NCI-H1436 treated with DMSO at 0.1 percent for 48 hours (cell line): ENCODE measurements at places on chromosomes 7 and 10.

DNA sequence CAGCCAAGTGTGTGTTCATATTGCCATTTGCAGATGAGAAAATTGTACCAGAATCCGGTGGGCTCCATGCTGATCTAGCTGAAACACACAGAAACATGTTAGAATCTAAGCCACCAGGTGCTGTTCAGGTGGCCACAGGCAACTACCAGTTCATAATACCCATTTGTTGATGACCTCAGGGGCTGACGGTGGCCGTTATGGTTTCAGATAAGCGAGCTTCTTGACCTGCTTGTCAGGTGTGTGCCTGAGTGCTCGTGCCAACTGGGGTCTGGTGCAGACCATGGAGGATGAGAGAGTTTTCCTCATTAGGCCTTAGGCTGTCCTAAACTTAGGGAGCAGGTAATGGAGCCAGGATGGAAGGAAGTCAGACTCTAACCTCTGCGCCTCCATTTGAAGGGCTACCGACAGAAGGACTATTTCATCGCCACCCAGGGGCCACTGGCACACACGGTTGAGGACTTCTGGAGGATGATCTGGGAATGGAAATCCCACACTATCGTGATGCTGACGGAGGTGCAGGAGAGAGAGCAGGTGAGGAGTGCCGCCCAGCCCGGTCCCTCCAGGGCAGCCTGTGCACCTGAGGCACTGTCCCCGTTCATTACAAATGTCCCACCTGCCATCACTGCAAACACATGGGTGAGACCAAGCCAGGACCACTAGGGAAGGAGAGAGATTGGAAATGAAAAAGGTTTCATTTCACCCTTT lies 53.1 kb downstream of the MKI67 start:
- no peak for DNase-seq

DNA sequence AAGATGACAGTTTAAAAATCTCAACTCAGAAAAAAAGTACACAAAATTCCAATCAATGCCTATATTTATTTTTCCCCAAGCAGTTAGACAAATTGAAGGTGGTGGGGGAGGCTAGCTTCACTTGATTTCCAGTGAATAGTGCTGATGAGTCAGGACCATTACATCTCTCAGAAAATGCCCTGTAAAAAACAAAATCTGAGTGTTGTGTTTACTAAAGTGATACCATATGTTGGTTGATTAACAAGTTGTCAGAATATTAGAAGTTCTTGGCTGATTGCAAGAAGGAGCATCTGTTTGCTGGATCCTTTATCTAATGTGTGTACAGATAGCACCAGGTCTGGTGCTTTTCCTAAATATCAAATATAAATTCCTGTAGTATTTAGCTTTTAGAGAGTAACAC lies 31.3 kb upstream of the KIAA1217 start:
- no peak for DNase-seq

- DNase-seq = no peak
Observed at GRCh38 chr7:74612015-74612829, 45.3 kb upstream of the GTF2I start.

DNA sequence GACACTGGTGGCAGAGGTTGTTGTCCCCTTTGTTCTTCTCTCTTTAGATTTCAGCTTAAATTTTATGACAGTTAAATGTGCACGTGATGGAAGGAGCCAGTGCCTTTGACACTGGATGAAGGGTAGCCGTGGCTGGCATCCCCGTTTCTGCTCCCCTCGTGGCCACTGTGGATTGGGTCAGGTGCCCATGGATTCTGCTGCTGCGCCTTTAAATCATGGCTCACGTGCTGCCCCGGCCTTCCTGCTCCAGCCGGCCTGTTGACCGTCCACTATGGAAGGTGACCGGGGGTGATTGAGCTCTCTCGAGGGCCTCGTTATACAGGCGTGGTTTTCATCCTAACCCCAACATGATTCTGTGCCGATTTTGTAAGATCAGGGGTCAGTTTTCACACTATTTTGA lies 34.5 kb downstream of the WDR37 start:
- DNase-seq = no peak

DNA sequence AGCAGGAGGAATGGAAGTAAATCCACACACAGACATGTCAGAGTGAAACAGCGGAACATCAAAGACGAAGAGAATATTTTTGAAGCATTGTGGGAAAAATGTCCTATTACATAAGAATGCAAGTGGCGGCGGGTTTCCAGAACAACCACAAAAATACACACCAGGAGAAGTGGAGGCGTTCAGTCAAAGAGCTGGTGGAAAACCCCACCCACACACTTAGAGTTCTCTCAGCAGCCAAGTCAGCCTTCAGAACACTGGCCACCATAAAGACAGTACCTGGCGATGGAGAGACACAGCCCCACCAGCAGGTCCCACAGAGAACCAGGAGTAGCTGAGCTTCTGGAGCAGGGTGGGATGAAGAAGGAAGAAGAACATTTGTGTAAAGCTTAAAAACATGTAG lies 23.7 kb downstream of the NKX6-2 start:
- DNase-seq = no peak

- no peak for DNase-seq
Observed at GRCh38 chr7:155291729-155292128, 5.9 kb upstream of the INSIG1 start.

DNA sequence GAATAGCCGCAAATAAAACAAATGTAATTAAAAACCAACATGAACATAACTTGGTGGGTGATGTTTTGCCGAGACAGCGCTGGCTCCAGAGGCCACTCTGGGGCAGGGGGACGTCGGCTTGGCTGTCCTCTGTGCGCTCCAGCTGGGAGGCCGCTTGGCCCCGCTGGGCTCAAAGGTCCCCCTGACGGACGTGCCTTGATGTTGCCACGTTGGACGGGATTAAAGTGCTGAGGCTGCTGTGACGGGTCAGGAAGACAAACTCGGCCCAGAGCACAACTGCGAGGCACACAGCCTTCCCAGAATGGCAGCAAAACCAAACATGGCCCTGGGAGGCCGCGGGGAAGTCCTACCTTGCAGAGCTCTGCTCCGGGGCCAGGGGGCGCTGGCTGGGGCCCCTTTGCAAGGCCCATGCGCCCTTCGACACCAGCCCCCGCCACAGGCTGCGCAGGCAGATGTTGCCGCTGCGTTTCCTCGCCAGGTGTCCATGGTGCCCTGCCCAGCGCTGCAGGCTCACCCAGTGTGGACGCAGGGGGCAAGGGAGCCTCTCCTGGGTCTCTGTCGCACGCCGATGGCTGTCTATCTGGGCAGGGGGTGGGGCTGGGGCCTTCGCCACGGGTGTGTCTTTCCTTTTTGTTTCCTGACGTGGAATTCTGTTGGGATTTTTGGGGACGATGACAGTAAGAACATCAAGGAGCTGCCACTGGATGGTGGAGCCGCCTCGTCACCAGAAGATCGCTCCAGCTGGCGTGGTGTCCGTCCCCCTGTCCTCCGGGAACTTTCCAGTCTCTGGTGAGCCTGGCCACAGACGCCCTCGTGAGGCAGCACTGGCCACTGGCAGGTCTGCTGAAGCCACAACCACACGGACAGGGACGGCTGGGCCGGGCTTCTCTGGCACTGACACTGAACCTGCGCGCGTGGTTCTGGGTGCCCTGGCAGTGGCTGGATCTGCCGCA lies 99.6 kb upstream of the DIP2C start:
- DNase-seq = no peak

GRCh38 chr7:154332811-154333580 lies 280.8 kb downstream of the DPP6 start:
- no peak for DNase-seq

DNA sequence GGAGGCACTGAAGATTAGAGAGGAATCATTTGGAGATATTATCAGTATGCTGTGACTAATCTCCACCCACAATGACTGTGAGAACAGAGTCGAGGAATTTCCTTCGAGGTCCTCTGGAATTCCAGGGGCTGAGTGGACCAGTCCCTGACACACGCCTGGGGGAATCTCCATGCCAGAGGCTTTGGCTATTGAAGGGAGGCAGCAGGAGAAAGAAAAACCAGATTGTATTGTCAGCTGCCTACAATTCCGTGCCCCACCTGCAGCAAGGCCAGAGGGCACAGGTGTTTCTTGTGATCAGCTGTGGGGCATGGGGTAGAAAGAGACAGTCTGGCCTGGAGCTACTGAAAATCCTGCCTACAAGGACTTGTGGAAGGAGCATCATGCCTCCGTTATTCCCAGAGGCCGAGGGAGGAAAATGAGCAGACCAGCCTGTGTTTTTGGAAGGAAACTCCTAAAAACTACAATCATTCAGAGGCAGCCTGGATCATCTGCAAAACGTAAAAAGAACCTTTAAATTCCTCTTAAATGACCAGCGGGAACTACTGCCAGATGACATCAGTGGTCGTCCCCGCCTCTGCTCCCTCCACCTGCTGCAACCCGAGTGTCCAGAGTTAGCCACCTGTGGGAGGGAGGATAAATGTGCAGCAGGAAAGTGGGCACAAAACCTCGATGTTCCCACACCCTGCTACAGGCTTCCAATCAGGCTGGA lies 25.4 kb upstream of the ANK3 start:
- no peak for DNase-seq
